ENCODE measurements at places on chromosomes 3 and 15. TPM values are rescaled to one million over a fixed set of nuclear protein-coding genes. Genes with fewer than 3 reads are reported as not detected.
A peak's percentile ranks its signal among the peaks of the same experiment; 100 is the strongest.

Gene ADAMTSL3
- total RNA-seq = 1.1 TPM

- 0 out of 2 replicates have a peak overlapping the region, but pooled peaks have one; percentile 4 for H3K27ac ChIP-seq
- H3K36me3 ChIP-seq = no peaks in the 10 kb centered on the region
- DNase-seq = no peak
- no peak overlapping the region for H3K4me3 ChIP-seq
These were observed 30.5 kb downstream of the KLF13 start for GRCh38 chr15:31357148-31357547.

- H3K4me3 ChIP-seq = no peak overlapping the region
- no peak for DNase-seq
- H3K27me3 ChIP-seq = no peaks in the 10 kb centered on the region
- H3K27ac ChIP-seq = no peak overlapping the region
These were observed 8.2 kb downstream of the C3orf22 start for GRCh38 chr3:126550488-126551051.

DNA sequence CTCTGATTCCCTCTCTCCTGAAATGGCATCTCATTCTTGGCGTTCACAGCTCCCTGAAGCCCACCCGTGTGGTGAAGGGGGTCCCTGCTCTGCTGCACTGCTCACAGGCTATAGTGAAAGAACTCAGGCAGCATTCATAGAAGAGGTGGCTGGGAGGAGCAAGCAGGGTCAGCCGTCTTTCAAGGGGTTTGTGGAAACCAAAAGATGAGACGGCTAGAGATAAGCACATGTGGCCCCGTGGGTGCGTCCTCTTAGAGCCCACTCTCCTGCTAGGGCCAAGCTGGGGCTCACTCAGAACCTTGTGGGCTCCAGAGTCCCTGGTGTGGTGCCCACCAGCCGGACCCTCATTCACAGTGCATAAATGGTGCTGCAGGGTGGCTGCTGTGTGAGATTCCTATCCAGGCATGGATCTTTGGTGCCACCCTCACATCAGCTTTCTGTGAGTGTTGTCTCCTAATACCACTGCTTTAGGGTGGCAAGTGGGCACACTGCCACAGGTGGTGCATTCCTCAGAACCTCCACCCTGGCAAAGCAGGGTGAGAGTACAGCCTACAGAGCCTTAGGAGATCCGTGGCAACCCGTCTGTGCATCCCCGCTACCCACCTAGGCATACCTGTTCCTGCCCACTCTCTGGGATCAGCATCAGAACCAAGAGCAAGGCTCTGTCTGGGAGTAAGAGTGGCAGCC is 11.2 kb upstream of the SEMA4B start:
- H3K27me3 ChIP-seq = no peaks in the 10 kb centered on the region
- 0 out of 2 replicates have a peak, but pooled peaks cover 3% of the 10 kb centered on the region for H3K36me3 ChIP-seq
- H3K4me3 ChIP-seq = no peak overlapping the region
- DNase-seq = no peak
- H3K4me1 ChIP-seq = peaks cover 22% of the 10 kb centered on the region

Gene SLC30A4
- total RNA-seq = not detected

- no peak overlapping the region for H3K27ac ChIP-seq
- H3K4me1 ChIP-seq = peaks cover 6% of the 10 kb centered on the region
- H3K4me3 ChIP-seq = no peak overlapping the region
- H3K27me3 ChIP-seq = no peaks in the 10 kb centered on the region
- no peaks in the 10 kb centered on the region for H3K36me3 ChIP-seq
- no peak for DNase-seq
These were observed 269.5 kb upstream of the GBE1 start for GRCh38 chr3:82030916-82031315.

DNA sequence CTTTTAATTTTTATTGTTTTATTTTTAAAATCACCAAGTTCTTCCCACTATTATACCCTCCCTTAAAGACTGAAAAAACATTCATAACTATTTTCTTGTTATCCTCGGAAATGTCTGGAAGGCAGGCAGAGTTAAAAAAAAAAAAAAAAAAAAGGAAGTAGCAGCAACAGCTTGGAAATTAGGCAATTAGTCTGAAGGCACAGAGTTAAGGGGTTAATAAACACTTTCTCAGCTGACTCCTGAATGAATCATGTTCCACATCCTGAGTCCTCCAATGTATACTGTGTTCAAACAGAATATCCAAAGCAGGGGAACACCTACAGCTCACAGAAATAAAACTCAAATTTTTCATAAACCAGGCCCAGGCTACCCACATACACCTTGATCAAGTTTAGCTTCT is 5.8 kb downstream of the HEXA start:
- no peak overlapping the region for H3K27ac ChIP-seq
- no peak overlapping the region for H3K4me3 ChIP-seq
- H3K4me1 ChIP-seq = peaks cover 6% of the 10 kb centered on the region
- no peaks in the 10 kb centered on the region for H3K36me3 ChIP-seq
- DNase-seq = no peak

DNA sequence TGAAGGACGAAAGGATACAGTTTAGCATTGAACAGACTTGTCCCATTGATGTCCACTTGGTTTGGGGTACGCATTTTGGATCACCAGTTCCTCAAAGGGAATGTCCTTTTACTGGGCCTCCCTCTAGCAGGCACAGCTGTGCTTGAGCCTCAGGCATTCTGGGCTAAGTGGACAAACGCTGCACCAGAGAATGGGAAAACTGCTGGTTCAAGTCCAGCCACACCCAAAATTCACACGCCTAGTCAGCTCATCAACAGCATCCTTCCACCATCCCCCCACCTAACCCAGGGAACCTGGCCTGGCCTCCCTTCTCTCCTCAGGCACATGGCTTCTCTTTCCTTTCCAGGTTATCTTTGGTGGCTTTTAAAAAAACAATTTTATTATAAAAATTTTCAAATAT is 59.1 kb upstream of the ALDH1A3 start:
- no peak overlapping the region for H3K27ac ChIP-seq
- H3K27me3 ChIP-seq = peaks cover 8% of the 10 kb centered on the region
- H3K4me1 ChIP-seq = no peaks in the 10 kb centered on the region
- no peak for DNase-seq
- H3K36me3 ChIP-seq = peaks cover 17% of the 10 kb centered on the region
- no peak overlapping the region for H3K4me3 ChIP-seq

GRCh38 chr3:31724116-31724515 is 191.4 kb downstream of the STT3B start:
- peaks cover 30% of the 10 kb centered on the region for H3K4me1 ChIP-seq
- H3K36me3 ChIP-seq = no peaks in the 10 kb centered on the region
- peak; percentile 58 for DNase-seq
- H3K27me3 ChIP-seq = no peaks in the 10 kb centered on the region
- peak overlapping the region; percentile 32 for H3K4me3 ChIP-seq

- H3K4me3 ChIP-seq = no peak overlapping the region
- peaks cover 24% of the 10 kb centered on the region for H3K4me1 ChIP-seq
- no peaks in the 10 kb centered on the region for H3K36me3 ChIP-seq
- DNase-seq = no peak
These were observed 194.1 kb upstream of the ZBTB20 start for GRCh38 chr3:115341208-115341607.

DNA sequence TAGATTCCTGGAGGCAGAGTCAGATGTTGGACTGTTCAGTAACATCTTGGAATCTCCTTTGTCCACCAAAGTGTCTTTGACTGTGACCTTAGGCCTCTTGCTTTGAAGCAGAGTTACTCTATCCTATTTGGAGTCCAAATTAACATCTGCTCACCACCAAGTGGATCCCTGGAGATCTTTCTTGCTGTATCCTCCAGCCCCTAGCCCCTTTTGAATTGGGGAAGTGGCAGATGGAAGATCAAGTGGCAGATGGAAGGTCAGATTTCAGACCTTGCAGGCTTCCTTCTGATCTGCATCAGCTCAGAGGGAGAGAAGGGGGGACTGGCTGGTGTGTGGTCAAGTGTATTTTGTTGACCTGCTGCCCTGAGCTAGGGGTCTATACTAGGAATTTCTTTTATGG is 125.0 kb upstream of the ROPN1 start:
- H3K4me1 ChIP-seq = peaks cover 20% of the 10 kb centered on the region
- DNase-seq = no peak
- no peak overlapping the region for H3K4me3 ChIP-seq
- no peaks in the 10 kb centered on the region for H3K27me3 ChIP-seq
- H3K27ac ChIP-seq = no peak overlapping the region

- 0 out of 2 replicates have a peak, but pooled peaks cover 3% of the 10 kb centered on the region for H3K4me1 ChIP-seq
- no peaks in the 10 kb centered on the region for H3K36me3 ChIP-seq
- no peak overlapping the region for H3K27ac ChIP-seq
- no peaks in the 10 kb centered on the region for H3K27me3 ChIP-seq
- DNase-seq = no peak
These were observed 28.3 kb upstream of the ADCY5 start for GRCh38 chr3:123476967-123477750.

Measured in WTC11 (cell line).